A549 treated with Hydrocortisone at 1 μM for 4 hours (cell line): ENCODE measurements at places on chromosomes 7 and 10. TPM values are rescaled to one million over a fixed set of nuclear protein-coding genes. Genes with fewer than 3 reads are reported as not detected.

Gene GCK
- not detected in 5 replicates for total RNA-seq

Gene PDK4
- 19.8 to 29.9 TPM (median 26.9 TPM) in 5 replicates for total RNA-seq

Gene ACSM6
- not detected in 5 replicates for total RNA-seq

Gene FBXO24
- total RNA-seq: 0.07 to 0.35 TPM (median 0.28 TPM) in 5 replicates

Gene KLF14
- 0.03 to 0.07 TPM (median 0.05 TPM) in 4 of 5 replicates, not detected in the other for total RNA-seq

Gene MALRD1
- total RNA-seq: not detected in 5 replicates

Gene AGR3
- total RNA-seq: not detected in 5 replicates

Gene SRRM3
- 8.8 to 12.6 TPM (median 11.1 TPM) in 5 replicates for total RNA-seq

Gene FAM180A
- total RNA-seq: 0.06 to 0.13 TPM in 2 of 5 replicates, not detected in the others

Gene FOXI2
- total RNA-seq: not detected in 5 replicates

Gene WDR91
- total RNA-seq: 5.7 to 8.9 TPM (median 7.1 TPM) in 5 replicates

Gene FRAT2
- total RNA-seq: 7.1 to 10.2 TPM (median 9.1 TPM) in 5 replicates

Gene SEPTIN14
- total RNA-seq: not detected in 5 replicates

Gene TMEM213
- total RNA-seq: not detected in 5 replicates

Gene TNPO3
- total RNA-seq: 39.8 to 52.5 TPM (median 41.2 TPM) in 5 replicates

Gene IGF2BP3
- total RNA-seq: 24.4 to 35.8 TPM (median 28.0 TPM) in 5 replicates

Gene SOSTDC1
- total RNA-seq: not detected in 5 replicates

Gene ZNF398
- 9.0 to 10.0 TPM (median 9.3 TPM) in 5 replicates for total RNA-seq

Gene VSTM2A
- not detected in 5 replicates for total RNA-seq

Gene BUB3
- total RNA-seq: 166 to 198 TPM (median 169 TPM) in 5 replicates

Gene CPA4
- total RNA-seq: 3.1 to 8.4 TPM (median 4.1 TPM) in 5 replicates

Gene PTPRN2
- total RNA-seq: 0.77 to 1.1 TPM (median 0.97 TPM) in 5 replicates

Gene TRPV5
- total RNA-seq: not detected in 5 replicates

Gene CYTH3
- total RNA-seq: 28.8 to 33.8 TPM (median 30.0 TPM) in 5 replicates

Gene CRYGN
- not detected in 5 replicates for total RNA-seq

Gene GTPBP4
- total RNA-seq: 97.8 to 115 TPM (median 106 TPM) in 5 replicates

Gene GPC2
- 0.60 to 1.1 TPM (median 0.95 TPM) in 5 replicates for total RNA-seq

Gene TSPAN15
- total RNA-seq: 91.4 to 106 TPM (median 101 TPM) in 5 replicates

Gene FAM25G
- 0.85 to 1.5 TPM (median 1.1 TPM) in 3 of 5 replicates, not detected in the others for total RNA-seq

Gene MYOZ1
- not detected in 5 replicates for total RNA-seq

Gene SPRN
- total RNA-seq: 0.22 to 0.54 TPM (median 0.30 TPM) in 5 replicates

Gene EPO
- total RNA-seq: not detected in 5 replicates

Gene CBX3
- total RNA-seq: 211 to 275 TPM (median 231 TPM) in 5 replicates

Gene GPRIN2
- 27.8 to 43.2 TPM (median 36.3 TPM) in 5 replicates for total RNA-seq
